Stimulated activated CD4-positive, alpha-beta T cell treated with anti-CD3 and anti-CD28 coated beads, Interleukin-15, amount 100 ng/mL, for 48 hours (primary cell): ENCODE measurements at places on chromosomes 2 and 18.

DNA sequence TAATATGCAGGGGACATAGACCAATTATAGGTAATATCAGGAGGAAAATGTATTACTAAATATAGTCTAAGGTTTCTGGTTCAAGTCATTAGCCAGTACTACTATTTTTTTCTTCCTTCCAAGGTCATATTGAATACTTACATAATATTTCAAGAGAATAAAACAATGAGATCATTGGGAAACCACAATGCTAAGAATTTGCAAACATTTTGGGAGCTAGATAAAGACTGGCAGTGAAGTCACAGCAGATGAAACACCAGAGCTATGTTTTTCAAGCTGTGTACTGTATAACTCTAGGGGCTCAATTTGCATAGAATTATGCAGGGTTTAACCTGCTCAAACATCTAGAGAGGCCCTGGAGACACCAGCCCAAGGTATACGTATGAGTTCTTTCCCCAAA, 80.5 kb upstream of the KCNH7 start:
- no peak for DNase-seq

- DNase-seq = no peak
These were observed 60.7 kb upstream of the DAPL1 start for GRCh38 chr2:158734442-158734841.

DNA sequence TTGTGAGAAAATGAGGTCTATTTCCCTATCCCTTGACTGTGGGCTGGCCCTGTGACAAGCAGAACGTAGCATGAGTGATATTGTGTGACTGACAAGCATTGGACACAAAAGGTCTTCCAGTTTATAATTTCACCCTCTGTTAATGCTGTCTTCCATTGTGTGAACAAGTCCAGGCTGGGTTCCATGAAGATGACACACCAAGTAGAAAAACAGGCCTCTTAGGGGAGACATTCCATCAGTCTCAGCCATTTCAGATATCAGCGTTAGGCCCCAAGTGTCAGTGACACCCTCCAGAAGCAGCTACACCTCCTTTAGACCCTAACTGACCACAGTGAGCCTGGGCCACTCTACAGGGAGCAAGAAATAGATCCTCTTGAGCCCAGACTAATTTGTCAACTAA, 511.3 kb downstream of the FBXO15 start:
- DNase-seq = no peak

DNA sequence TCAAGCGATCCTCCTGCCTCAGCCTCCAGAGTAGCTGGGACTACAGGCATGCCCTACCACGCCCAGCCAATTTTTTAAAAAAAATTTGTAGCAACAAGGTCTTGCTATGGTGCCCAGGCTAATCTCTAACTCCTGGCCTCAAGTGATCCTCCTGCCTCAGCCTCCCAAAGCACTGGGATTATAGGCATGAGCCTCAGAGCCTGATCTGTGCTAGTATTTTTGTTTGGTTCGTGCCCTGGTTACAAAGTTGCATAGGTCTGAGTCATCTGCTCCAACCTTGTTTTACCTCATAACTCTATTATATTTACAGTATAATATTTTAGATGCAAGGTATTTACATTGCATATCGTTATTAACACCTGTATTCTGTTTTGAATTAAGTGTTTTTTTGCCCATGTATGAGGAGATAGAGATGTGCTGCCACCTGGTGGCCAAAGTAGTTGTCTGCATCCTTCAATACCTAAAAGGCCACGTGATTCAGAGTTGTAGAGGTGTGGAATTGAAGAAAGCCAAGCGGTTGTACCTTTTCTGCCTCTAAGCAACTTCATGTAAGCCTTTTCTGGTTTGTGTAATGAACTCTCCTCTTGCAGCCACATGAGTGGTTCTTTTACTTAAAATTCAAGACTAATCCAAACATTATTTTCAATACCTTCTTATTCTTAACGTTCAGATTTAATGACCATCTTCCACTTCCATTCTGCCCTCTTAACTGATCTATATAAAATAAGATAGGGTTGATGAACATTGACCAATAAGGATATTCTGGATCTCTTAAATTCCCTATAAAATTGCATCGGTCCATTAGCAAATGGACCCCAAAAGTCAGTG, 19.9 kb upstream of the CABYR start:
- DNase-seq = peak; percentile 63

GRCh38 chr2:7010391-7011054, 93.3 kb downstream of the RNF144A start:
- DNase-seq = no peak

DNA sequence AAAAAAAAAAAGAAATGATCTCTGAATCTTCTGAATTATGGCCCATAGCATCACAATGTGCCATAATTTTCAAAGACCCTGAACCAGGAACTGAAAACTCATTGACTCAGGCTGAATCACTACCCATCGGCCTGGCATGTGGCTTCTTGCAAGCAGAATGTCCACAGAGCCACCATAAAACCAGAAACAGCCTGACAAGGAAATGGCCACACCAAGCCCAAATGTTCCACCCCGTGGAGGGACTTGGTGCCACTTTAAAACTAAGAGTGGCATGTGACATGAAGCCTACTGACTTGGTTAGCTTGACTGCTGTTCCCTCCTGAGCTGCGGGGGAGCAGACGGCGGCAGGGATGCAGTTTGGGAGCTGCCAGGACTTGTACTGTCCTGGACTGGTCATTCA, 71.2 kb upstream of the RBM44 start:
- DNase-seq = no peak

DNA sequence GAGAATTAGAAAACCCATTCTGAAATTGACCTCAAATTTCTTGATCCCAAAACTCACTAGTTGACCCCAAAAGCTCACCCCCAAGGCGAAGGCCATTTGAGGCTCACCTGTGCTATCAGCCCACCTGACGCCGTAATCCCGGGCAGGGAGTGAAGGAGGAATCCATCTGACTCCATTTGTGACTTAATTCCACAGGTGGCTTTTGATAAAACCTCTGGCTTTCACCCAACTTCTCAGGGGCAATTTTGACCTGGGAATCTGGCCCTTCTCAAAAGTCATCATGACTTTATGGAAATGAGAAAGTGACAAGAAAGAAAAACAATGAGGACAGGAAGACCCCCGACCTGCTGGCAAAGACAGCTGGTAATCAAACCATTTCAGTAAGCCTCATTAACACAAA, 86.9 kb upstream of the SALL3 start:
- no peak for DNase-seq

GRCh38 chr18:63109022-63109421, 210.5 kb downstream of the BCL2 start:
- no peak for DNase-seq

GRCh38 chr2:64192125-64192479, 47.9 kb upstream of the PELI1 start:
- DNase-seq = no peak

DNA sequence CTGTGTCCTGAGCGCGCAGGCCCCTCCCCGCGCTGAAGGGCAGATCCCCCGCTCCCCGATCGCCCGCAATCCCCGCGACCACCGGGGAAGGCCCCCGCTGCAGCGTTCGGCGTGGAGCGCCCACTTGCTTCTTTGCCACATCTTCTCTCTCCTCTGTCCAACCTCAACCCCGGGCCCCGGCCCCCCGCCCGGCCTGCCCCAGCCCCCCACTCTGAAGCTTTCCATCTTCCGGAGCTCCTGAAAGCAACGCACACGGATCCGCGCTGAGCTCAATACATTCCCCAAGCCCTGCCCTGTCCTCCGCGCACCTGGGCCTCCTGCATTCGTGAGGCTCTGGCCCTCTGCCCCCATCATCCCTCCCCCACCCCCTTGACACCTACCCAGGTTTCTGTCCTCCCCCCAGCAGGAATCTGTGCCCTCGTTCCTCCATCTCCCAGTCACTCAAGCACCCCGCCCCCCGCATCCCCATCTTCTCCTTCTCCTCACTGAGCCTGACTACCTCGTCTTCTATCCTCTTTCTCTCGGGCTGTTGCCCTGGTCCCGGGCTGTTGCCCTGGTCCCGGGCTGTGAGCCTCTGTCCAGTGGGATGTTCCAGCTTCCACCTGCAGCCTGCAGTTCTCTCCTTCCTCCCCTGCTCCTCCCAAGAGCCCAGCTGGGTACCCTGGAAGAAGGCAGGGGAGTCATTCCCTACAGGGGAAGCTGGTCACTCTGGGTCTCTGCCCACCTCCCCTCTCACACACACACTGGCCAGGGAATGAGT, 7.8 kb downstream of the SPEG start:
- DNase-seq = no peak

- no peak for DNase-seq
These were observed 1.0 kb upstream of the TCF4 start for GRCh38 chr18:55588870-55589595.

GRCh38 chr18:37298816-37299215, 266.8 kb downstream of the CELF4 start:
- DNase-seq = no peak

DNA sequence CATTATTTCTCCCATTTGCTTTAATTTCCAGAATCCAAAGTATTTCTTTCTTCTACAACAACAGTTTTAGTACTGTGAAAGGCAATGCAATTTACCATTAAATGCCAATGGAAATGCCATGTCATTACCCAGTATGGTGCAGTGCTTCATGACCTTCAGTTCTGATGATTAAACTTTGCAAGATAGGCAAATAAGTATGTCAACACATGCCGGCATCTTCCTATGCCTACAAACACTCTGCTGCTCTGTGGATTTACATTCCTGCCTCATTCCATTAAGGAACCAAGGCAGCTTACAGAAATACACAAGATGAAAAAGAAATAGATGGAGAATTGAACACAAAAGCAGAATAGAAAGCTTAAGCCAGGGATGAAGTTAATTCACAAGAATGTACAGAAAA, 52.7 kb upstream of the PROKR1 start:
- DNase-seq = no peak

DNA sequence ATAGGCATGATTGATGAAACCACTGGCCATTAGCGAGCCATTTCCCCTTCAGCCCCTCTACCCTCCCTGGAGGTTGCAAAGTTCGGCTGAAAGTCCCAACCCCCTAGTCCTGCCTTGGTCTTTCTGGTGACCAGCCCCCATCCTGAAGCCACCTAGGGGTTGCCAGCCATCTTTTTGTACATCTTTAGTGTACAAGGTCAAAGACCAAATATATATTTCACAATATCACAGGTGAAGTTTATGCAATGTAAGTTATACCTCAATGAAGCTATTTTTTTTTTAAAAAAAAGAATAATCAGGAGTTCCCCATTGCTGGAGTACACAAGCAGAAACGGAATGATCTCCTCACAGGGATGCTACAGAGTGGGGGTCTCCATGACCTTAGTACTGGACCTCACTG, 31.3 kb downstream of the OSBPL1A start:
- no peak for DNase-seq

DNA sequence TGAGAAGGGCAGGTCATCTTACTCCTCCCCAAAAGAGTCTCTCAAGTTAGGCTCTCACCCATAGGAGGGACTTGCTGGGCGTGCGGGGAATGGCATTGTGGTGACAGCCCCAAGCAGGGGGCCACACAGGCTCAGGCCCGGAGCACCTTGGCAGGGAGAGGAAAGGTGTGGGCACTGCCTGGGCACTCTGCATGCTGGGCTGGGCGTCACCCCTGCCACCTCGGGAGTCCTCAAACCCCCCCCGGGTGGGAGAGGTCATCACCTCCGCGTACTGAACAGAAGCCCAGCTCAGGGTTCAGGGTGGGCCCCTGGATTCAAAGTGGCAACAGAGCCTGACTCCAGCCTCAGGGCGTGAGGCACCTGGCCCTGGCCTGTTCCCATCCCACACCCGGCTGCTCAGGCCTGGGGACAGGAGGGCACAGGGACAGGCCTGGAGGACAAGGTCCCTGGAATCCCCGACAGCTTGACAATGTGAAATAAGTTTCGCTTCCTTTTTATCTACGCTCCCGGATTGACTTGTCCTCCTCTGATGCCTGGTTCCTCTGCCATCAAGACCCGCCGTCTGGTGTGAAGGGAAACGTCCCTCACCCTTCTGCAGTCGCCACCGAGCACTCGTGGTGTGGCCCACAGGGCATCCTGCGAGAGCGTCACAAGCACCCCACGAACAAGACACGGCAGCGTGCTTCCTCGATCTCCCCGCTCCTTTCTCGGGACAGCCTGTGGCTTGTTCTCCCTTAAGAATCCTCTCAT, 97.8 kb downstream of the HDAC4 start:
- no peak for DNase-seq

DNA sequence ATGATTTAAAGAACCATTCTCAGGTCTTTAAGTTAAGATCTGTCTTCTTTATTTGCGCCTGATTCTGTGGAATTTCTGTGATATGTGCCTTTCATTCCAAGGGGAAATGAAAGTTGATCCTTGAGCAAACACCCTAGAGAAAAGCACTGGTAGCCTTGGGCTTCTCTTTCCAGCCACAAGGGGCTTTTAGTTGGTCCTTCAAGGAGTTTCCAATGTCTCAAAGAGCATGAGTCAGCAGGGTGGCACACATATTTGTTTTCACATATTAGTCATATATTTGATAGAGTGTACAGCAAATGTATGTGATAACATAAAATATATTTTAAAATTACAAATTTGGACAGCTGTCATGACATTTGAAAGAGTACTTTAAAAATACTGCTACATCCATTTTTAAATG, 339.5 kb downstream of the TXNL1 start:
- DNase-seq = no peak

GRCh38 chr2:209505410-209505809, 81.6 kb downstream of the MAP2 start:
- DNase-seq = no peak

- no peak for DNase-seq
These were observed 248.2 kb downstream of the TMX3 start for GRCh38 chr18:68466672-68467071.

- no peak for DNase-seq
These were observed 482 bp downstream of the DLGAP1 start for GRCh38 chr18:4454537-4455112.

DNA sequence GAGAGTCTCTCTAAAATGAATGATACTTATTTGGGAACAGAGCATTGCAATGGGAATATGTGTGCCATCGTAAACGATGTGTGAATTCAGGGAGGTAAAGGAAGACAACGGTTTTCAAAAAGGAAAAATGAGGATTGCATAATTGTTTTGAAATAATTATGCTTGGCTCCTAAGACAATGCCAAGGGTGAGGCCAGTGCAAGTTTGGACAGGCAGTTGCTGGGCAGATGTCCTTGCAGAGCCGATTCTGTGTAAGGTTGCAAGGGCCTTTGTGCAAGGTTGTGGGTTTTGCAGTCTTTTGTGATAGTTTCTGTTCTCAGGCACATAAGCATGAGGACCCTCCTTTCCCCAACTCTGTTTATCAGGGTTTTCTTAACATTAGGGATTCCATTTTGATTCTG, 70.0 kb upstream of the ZNF236 start:
- DNase-seq = no peak

DNA sequence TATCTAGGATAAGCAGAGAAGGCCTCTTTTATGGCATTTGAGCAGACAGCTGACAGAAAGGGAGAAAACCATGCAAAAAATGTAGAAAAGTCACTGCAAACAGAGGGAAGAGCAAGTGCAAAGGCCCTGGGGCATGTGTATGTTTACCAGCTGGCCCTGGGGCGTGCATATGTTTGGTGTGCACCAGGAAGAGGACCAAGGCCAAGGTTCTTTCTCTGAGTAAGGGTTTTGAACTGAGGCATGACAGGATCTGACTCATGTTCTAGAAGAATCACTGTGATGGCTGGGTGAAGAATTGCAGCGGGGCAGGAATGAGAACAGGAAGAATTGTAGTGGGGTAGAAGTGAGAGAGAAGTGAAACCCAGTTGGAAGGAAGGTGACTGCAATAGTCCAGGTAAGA, 69.6 kb downstream of the STEAP3 start:
- DNase-seq = no peak
